Bronchial epithelial cell (primary cell): ENCODE measurements at places on chromosomes 5 and 9. TPM values are rescaled to one million over a fixed set of nuclear protein-coding genes. Genes with fewer than 3 reads are reported as not detected.

- DNase-seq = no peak
These were observed 161.1 kb downstream of the GLIS3 start for GRCh38 chr9:4138781-4139180.

DNA sequence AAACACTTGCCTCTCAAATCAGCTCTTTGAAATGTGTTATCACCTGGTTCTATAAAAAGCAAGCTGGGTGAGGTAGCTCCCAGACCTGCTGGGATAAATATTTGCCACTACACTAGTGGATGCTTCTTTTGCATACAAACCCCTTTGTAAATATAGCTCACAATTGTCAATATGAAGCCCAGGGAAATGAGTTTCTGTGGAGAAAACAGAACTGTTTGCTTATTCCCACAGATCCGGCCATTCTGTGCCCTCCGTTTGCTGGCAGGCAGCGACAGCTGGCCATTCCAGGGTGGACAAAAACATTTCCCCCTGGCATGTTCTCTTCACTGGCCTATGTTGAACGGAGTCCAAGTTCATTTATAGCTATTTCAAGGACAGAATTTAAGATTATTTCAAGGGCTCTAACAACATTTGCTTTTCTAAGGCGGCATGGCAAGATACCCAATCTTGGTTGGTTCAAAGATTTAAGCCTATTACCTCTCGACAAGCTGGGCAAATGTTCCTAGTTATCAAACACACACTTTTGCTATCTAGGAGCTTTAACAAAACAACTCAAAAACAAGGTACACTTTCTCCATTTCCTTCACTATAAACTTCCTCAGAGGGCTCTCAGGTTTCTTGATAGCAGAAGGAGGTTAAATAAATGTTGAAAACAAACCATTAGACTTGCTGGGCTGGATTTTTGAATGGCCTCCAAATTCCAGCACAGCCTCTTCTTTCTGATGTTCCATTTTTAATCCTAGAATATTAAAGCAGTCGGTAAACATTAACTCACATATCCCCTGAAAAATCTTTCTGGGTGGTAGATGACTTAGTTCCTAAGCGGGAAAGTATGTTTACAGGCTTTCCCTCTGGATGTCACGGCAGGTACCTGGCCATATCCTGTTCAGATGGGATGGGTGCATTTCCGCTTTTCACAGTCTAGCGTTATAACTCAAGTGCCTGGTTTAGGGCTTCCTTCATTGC, 332.3 kb downstream of the PLK2 start:
- peak; percentile 7 for DNase-seq

Gene MEF2C
- total RNA-seq = under 0.01 and 0.26 TPM in 2 replicates

Gene FBXW11
- total RNA-seq = 64.9 and 71.6 TPM in 2 replicates

- DNase-seq = no peak
These were observed 12.7 kb upstream of the SLC2A6 start for GRCh38 chr9:133491656-133491925.

Gene FAM221B
- total RNA-seq = not detected in 2 replicates

- DNase-seq = no peak
These were observed 21.1 kb downstream of the PSMB7 start for GRCh38 chr9:124394167-124394566.

Gene CER1
- total RNA-seq = not detected in 2 replicates
